ENCODE measurements at places on chromosomes 4 and X.

GRCh38 chr4:40253906-40254305 is 57.1 kb downstream of the RHOH start:
- DNase-seq: no peak

- DNase-seq: no peak
Observed at GRCh38 chrX:115284877-115285276, 4.6 kb upstream of the LUZP4 start.

- DNase-seq: no peak
Observed at GRCh38 chr4:113584407-113585150, 177.0 kb downstream of the CAMK2D start.

DNA sequence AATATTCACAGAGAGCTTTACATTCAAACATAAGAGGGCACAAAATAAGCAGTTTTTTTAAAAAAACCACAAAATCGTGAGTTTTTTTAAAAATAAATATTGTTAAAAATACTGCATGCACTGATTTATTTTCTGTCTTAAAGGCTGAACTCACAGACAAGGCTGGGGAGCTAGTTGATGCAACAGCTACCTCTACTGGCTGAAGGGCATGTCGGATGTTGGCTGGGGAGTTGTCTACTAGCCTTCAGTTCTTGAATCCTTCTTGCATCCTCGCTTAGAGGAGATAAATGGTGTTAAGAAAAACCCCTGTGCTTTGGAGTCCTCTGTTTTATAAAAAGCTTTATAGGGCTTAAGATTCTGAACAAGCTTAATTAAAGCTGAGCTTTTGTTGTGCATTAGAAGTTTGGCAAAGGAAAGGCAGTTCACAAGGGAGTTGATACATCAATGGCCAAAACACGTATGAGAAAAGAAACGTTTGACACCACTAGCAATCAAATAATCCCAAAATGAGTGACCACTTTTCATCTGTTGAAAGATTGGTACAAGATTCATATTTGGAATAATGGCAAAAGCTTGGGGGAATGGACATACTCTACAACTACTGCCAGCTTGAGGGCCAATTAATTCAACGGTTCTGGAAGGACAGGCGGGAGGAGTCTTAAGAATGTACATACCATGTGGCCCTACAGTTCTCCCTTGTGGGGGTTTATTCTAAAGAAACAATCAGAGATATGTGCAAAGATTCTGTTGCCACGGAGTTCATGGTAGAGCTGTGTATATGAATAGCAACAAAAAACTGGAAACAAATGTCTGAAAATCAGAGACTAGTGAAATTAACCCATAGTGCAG is 94.7 kb downstream of the SEL1L3 start:
- peak; percentile 70 for DNase-seq

DNA sequence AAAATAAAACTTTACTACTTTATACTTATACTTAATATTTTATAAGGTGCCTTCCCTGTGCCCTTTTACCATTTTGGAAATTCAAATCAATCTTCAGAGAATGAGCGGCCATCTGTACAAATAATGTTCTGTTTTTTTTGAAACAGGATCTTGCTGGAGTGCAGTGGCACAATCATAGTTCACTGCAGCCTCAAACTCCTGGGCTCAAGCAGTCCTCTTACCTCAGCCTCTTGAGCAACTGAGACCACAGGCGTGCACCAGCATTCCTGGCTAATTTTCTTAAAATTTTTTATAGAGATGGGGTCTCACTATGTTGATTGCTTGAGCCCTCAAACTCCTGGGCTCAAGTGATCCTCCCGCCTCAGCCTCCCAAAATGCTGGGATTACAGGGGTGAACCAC is 53.5 kb downstream of the FAM114A1 start:
- DNase-seq: no peak

GRCh38 chrX:103817502-103817901 is 14.6 kb downstream of the RAB9B start:
- DNase-seq: no peak

DNA sequence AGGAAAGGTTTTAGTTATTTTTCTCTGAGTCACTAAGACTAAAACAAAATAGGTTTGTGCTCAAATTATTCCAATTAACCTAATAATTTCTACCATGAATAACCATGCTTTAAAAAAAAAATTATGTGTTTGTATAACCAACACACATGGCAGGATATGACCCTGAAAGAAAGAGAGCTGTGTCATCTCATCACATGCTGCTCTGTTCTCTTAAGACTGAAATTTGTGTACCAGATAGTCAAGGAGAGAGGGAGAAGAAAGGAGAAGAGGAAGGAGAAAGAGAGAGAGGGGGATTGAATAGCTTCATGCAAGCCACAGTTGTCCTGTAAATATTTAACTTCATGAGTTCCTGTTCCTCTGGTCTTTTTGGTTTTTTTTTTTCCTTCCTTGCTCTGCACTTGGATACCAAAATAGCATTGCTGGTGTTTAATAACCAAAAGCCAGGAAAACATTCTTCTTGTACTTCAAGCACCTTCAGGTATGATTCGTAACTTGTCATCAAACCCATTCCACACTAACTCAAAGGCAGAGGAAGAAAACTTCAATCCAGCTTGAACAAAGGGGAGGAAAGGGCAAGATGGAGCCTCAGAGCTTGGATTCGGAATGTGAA is 6.4 kb upstream of the PROM1 start:
- no peak for DNase-seq

GRCh38 chr4:80257851-80258250 is 8.6 kb upstream of the FGF5 start:
- DNase-seq: no peak

GRCh38 chr4:123209436-123209835 is 187.2 kb upstream of the SPRY1 start:
- no peak for DNase-seq

DNA sequence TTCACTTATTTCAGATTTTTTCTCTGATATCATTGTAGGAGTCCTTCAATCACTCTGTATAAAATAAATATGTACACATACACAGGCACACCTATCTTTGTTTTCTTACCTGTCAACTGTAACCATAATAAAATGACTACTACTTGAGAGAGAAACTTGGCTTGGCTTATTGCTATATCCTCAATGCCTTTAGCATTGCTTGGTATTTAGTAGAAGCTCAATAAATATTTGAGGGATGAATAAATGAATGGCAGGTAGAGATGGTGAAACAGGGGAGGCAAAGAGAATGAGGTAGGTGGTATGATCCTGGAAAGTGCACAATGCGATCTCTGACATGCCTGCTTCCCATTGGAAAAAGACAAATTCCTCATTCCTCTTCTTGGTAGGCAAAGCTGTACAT is 21.8 kb upstream of the CXCL6 start:
- no peak for DNase-seq

- DNase-seq: no peak
Observed at GRCh38 chr4:133802359-133803140, 399.0 kb downstream of the PABPC4L start.

DNA sequence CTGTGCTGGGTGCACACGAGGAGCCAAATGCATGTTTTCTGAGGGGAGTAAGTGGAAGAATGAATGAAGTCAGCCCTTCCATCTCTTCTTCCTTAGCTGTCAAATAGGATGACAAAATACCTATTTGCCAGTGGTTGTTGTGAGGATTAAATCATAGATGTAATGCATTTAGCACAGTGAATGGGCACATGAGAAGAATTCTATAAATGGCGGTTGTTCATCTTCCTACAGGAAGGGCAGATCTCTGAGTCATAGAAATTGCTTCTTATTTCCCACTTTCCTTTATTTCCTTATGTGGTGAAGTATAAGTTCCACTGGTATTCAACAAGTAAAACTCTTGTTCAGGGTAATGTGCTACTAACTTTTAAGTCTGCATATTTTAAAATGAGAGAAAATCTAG is 83.1 kb downstream of the SORBS2 start:
- no peak for DNase-seq

- DNase-seq: no peak
Observed at GRCh38 chr4:139436122-139436521, 17.8 kb upstream of the RAB33B start.

DNA sequence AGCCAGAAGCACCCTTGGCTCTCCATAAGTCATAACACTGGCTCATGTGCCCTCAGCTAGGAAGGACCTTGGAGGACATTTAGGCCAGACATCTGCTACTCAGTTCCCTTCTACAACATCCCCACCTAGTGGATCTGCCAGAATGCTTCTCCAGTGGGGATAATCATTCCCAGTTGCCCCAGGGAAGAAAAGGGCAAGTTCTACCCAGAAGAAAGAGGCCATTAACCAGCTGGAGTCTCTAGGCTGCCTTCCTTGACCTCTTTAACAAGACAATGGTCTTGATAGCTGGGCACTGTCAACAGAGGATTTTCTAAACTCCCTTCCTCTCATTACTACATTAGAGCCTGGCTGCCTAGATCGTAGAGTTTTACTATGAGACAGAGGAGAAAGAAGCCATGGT is 42.0 kb downstream of the LGI2 start:
- no peak for DNase-seq

GRCh38 chr4:47839259-47839658 is 1.4 kb upstream of the CORIN start:
- no peak for DNase-seq

- no peak for DNase-seq
Observed at GRCh38 chr4:53189011-53189410, 176.8 kb downstream of the SCFD2 start.

DNA sequence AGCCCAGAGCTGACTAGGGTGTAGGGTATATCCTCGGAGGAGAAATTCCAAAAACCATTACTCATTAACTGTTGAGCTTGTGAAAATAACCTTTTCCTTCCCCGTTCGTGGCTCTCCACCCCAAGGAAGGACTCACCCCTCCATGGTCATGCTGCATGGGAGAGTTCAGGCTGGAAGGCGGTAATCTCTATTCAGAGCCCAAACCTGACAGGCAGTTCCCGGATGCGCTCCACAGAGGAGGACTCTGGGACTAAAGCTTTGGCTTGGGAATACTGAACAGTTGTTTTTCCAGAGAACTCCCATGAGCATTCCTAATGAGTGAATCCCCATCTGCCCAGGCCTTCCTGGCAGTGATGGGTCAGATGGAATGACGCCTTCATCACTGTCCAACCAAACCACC is 125.4 kb downstream of the BCOR start:
- no peak for DNase-seq

- DNase-seq: no peak
Observed at GRCh38 chr4:6932475-6932874, 22.8 kb downstream of the TBC1D14 start.

- DNase-seq: no peak
Observed at GRCh38 chr4:52425751-52426326, 233.3 kb downstream of the USP46 start.

- DNase-seq: no peak
Observed at GRCh38 chr4:184369871-184370270, 104.5 kb downstream of the IRF2 start.

GRCh38 chr4:127857641-127858040 is 23.1 kb upstream of the PLK4 start:
- no peak for DNase-seq

DNA sequence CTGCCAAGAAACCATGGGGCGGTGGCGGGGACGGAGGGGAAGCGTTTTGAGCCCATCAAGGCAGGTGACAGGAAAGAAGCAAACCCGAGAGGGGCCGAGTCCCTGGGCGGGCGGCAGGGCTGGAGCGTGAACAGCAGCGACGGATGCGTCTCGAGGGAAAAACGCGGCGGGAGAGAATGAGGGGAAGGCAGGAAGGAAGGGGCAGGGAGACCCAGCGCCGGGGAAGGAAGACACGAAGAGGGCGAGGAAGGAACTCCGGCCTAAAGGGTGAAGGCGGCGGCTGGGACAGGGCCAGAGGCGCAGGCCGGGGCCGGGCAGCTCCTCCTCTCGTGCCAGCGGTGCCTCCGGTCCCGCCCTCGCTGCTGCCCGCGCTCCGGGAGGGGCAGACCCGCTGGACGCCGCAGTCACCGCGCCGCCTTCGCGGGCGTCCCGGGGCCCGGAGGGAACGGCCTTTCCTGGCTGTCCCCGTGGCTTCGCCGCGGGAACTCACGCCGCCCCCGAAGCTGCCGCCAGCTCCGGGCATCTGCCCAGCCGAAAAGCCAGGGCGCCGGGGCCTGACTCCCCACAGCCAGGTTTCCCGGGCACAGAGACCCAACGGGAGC is 751 bp upstream of the RGS12 start:
- DNase-seq: no peak

GRCh38 chr4:3332498-3332897 is 39.7 kb downstream of the RGS12 start:
- no peak for DNase-seq

DNA sequence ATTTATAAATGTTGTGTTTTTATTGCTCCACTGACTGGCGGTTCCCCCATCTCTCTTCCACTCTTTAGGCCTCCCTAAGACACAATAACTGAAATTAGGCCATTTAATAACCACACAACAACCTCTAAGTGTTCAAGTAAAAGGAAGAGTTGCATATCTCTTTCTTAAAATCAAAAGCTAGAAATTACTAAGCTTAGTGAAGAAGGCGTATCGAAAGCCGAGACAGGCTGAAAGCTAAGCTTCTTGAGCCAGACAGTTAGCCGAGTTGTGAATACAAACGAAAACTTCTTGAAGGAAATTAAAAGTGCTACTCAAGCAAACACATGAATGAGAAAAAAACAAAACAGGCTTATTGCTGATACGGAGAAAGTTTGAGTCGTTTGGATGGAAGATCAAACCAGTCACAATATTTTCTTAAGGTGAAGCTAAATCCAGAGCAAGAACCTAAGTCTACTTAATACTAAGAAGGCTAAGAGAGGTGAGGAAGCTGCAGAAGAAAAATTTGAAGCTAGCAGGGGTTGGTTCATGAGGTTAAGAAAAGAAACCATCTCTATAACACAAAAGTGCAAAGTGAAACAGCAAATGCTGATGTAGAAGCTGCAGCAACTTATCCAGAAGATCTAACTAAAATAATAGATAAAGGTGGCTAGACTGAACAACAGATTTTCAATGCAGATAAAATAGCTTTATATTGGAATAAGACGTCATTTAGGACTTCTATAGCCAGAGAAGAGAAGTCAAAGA is 194.0 kb upstream of the TTC29 start:
- no peak for DNase-seq

DNA sequence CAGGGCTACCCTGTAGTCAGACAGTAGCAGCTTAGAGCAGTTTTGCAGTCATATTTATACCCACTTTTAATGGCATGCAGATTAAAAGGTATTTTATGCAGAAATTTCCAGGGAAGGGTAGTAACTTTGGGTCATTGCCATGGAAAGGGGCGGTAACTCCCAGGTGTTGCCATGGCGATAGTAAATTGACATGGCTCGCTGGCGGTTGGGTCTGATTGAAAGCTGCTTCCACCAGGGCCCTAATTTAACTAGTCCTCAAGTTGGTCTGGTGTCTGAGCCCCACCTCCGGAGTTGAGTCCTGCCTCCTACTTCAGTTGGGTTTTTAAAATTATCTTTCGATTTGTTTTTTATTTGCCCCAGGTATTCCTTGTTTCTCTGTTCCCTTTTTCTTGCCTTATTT is 70.1 kb downstream of the NAA11 start:
- DNase-seq: no peak

- DNase-seq: no peak
Observed at GRCh38 chr4:37597034-37597433, 89.1 kb downstream of the RELL1 start.

GRCh38 chrX:112056476-112056875 is 26.1 kb downstream of the TRPC5 start:
- no peak for DNase-seq

GRCh38 chr4:101083131-101083530 is 264.2 kb downstream of the PPP3CA start:
- DNase-seq: no peak

All from left forelimb (tissue), 1 donor.